RPMI7951 (cell line): ENCODE measurements at places on chromosomes 16 and 17.

DNA sequence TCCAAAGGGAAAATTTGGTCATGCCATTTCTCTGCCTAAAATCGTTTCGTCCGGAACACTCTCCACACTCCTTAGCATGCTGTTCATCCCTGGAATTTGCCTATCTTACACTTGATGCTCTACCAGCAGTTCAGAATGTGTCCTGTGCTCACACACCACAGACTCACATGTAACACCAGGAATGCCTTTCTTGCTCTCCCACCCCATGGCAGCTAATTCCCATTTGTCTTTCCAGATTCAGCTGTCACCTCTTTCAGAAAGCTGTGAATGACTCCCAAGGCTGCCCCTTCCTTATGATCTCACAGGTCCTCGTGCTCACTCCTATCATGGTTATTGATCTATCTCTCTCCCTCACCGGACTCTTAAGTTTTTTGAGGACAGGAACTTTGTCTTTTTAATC, 38.1 kb downstream of the HYDIN start:
- no peak for DNase-seq

GRCh38 chr17:62778990-62779681, 29.0 kb downstream of the MARCHF10 start:
- DNase-seq = peak; percentile 96

GRCh38 chr17:42989141-42989540, 8.8 kb downstream of the RUNDC1 start:
- no peak for DNase-seq

DNA sequence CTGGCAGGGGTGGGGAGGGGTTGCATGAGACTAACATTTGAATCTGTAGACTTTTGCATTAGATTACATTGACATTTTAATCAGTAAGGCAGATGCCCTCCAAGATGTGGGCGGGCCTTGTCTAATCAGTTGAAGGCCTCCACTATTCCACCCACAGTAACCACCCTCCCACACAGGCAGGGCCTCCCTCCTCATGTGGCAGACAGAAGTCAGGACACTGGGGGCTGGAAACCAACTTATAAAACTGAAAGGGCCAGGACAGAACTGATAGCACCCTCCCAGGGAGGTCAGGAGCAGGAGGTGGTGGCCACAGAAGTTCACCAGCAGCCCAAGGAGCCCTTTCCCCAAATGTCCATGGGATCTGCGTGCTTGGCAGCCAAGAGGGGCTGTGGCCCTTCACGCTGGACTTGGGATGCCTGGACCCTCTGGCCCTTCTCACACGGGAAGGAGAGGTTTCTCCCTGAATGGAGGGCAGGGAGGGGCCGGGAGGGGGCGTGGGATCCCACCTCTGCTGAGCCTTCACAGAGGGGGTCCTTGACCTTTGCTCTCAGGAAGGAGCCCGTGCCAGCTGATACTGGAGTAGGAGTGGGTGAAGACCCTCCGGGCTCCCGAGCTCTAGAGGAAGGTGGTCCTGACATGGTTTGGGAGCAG, 4.6 kb downstream of the PYCR1 start:
- no peak for DNase-seq

DNA sequence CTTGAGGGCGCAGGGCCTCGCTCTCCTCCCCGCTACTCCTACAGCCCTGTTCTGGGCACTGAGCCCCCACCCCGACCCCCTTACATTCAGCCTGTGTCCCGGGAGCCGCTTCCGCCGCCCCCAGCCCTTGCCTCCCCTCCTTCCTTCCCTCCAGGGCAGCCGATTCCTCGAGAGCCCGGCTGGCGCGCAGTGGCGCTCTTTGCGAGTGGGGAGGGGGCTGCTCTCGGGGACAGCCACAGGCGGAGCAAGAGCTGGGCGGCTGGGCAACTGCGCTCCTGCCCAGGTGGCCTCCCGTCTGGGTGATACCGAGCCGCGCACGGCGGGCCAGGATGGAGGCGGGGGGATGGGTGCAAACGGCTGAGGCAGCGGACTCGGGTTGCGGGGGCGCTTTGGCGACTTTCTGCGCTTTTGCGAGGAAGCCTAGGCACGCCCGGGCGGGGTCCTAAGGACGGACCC, 1.2 kb downstream of the MMP15 start:
- no peak for DNase-seq

GRCh38 chr17:17928398-17929287, 43.6 kb downstream of the TOM1L2 start:
- DNase-seq = no peak

- no peak for DNase-seq
Measured at GRCh38 chr16:48442379-48442778, 57.2 kb upstream of the SIAH1 start.

DNA sequence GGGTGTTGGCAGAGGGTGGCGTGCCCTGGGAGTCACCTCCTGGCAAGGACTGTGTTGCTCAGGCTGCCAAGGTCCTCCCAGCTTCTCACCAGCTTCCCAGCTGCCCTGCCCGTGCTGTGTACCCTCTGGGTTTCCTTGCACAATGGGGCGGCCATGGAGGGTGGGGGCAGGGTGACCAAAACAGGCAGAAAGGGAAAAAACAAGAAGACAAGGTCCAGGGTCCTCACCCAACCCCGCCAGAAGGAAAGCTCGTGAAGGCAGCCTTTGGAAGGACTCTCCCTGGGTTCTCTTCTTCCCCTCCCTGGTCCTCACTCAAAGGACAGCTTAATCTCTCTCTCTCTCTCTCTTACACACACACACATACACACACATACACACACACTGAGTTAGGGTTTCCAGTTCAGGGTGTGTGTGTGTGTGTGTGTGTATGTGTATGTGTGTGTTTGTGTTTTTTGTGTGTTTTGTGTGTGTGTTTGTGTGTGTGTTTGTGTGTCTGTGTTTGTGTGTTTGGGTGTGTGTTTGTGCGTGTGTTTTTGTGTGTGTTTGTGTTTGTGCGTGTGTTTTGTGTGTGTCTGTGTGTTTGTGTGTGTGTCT, 2.0 kb downstream of the SLC13A5 start:
- DNase-seq = no peak

DNA sequence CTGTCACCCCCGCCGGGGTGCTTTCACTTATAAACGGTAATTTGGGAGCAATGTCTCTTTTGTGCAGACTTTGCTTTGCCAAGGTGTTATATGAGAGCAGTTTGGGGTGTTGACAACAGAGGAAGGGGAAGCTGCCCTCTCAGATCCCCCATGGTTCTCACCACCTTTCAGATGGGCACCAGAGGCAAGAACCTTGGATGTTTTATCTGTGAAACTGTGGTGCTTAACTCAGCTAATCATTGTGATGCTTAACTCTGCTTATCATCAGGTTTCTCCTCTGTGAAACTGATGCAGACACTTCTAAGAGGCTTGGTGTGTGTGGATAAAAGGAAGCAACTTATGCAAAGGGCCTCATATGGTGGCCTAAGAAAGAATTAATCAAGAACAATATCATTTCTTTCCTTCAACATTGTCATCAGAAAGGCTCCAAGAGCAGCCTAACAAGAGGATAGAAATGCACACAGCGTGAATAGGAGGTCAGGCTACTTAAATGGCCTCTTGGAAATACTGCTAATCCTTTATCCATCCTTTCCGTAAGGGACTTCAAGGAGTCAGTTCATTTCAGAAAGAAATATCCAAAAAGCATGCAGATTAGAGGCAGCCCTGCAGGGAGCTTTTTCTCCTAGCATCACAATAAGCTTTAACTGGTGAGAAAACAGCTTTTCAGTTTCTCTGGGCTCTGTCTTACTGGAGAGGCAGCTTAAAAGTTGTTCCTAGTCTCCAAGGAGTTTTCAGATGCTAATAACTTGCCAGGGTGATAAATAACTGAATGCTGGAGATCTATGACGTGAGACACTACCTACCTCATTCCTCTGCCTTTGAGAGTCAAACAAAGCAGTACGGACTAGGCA, 55.1 kb upstream of the CLEC3A start:
- no peak for DNase-seq

DNA sequence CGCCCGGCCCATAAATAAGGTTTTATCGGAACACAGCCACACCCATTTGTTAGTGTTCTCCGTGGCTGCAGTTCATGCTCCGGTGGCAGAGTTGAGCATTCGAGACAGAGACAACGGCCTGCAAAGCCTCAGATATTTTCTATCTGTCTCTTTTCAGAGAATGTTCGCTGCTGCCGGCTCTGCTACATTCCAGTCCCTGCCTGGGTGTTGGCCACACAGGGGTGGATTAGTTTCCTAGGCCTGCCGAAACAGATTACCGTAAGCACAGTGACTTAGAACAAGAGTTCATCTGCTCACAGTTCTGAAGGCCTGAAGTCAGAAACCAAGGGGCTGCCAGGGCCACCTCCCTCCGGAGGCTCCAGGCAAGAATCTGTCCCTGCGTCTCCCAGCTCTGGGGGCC, 19.1 kb upstream of the GSG1L start:
- DNase-seq = no peak

GRCh38 chr16:17515421-17516210, 44.9 kb upstream of the XYLT1 start:
- DNase-seq = peak; percentile 53

DNA sequence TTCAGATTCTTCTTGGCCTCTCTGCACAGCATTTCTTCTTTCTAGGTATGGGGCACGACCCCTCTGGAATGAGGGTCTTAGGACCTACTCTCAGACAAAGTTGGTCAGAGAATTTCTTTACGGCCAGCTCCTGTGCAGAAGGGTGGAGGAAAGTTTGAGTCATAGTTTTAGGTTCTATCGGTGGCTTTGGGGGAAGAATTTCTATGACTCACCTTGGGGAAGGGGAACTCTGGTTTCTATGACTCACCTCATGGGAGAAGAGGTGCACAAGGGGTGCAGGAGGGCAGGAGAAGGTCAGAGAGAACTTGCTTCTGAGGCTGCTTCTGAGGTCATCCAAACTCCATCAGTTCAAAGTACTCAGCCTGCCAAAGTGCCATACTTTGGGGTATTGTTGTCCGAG, 2.5 kb upstream of the ABCC12 start:
- DNase-seq = peak; percentile 95

DNA sequence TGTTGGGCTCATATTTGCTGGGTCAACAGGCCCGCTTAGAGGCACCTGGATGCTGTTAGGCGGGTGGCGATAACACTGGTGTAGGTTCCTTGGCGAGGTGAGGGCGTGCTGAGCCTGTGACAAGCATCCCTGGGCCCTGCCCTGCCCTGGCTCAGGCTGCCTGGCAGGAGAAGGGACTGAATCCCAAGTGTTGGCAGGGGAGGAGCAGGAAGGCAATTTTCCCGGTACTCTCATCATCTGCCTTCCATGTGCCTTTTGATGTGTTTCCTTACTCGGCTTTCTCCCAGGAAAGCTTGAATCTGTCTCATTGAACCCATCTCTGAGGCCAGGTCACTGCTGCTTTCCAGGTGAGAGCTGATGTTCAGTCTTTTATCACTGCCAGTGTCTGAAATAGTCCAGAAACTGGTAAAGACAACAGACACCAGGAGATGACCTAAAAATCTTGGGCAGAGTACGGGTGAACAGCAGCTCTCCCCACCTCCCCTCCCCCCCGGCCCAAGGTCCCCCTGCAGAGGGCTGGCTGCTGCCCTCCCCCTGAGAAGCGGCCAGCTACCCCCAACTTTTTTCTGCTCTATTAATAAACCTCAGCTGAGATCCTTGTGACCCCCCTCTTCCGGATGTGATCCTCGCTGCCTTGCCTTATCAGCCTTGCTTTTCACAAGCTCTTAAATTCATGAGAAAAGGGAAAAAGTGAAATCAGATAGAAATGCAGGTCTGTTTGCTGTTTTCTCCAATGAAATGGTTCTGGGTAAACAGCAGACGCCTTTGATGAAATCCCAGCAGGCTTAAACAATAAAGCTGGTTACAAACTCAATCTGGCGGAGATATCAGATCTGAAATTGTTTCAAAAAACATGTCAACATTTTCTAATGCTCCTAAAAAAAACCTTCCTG, 29.0 kb downstream of the RTN4RL1 start:
- DNase-seq = no peak

GRCh38 chr16:180681-181564, 664 bp downstream of the HBQ1 start:
- DNase-seq = peak; percentile 38

GRCh38 chr16:183005-183404, 2.7 kb downstream of the HBQ1 start:
- no peak for DNase-seq

DNA sequence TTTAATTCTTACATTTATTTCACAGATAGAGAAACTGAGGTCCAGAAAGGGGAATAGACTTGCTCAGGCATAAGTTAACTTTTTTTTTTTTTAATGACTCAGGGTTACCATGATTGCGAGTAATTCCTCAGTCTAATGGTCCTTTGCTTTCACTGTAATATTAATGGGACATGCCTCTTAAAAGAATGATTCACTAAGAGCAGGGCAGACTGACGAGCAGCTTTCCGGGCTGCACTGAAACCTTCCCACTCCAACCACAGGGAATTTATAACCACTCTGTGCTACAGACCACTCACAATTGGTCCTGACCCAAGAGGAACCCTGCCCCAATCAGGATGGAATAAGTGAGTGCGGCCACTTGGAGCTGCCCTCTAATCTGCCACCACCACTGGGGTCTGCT, 5.7 kb downstream of the HOXB2 start:
- peak; percentile 89 for DNase-seq

- DNase-seq = no peak
Measured at GRCh38 chr16:66391726-66392670, 25.5 kb downstream of the CDH5 start.

DNA sequence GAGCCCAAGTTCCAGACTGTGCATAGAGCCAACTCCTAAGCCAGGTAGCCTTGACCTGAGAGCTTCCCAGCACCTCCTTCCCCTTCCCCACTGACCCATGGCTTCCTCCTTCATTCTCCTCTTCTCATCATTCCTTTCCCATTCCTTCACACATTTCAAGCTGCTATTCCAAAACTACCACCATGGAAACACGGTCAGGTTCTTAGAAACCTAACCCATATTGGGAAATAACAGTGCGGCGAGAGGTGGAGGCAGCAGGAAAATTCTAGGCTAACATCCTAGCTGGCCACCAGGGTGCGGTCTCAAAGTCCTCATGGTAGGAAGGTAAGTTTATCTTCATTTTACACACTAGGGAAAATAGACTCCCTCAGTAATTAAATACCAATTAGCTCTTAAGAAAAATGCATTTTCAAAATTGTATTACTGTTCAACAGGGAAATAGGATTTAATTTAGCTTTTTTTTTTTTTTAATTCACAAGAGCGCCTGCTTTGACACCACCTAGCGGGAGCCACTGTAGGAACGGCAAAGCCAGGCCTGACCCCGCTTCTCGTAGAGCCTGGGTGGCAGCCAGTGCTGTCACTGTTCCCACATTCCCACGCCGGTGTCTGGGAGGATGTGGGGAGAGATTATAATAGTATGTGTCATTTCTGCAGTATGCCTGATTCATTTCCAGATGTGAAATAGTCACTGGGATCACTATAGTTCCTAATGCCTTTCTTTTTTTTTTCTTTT, 14.0 kb upstream of the SPHK1 start:
- DNase-seq = peak; percentile 96

- DNase-seq = no peak
Measured at GRCh38 chr17:43445009-43445589, 38.7 kb upstream of the DHX8 start.

DNA sequence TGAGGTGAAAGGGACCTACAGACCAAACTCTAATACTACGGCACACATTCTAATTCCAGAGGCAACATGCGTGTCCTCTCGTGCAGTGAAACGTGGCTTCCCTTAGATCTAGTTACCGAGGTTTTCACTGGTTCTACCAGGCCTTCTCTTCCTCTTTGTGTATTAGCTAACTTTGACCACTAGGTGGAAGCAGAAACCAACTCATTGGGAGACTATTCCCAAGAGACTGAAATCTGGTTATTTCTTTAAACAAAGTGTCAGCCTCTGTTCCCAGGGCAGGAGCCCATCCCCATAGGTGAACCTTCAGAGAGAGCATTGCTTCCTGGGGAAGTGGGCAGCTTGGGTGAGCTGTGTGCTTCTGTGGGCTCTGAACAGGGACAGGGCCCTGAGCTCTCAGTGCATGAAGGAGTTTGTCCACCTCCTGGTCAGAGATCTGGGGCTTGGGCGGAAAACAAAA, 19.7 kb upstream of the RCVRN start:
- peak; percentile 63 for DNase-seq
